CD4-positive, alpha-beta T cell treated with Interferon alpha-2 for 1 hour (primary cell): ENCODE measurements at places on chromosomes 2 and 18.
A peak's percentile ranks its signal among the peaks of the same experiment; 100 is the strongest.

DNA sequence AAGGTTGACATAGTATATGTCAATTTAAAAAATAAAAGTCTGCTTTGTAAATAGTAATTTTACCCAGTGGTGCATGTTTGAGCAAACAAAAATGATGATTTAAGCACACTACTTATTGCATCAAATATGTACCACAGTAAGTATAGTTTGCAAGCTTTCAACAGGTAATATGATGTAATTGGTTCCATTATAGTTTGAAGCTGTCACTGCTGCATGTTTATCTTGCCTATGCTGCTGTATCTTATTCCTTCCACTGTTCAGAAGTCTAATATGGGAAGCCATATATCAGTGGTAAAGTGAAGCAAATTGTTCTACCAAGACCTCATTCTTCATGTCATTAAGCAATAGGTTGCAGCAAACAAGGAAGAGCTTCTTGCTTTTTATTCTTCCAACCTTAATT is 78.6 kb upstream of the CSRNP3 start:
- DNase-seq: no peak

- DNase-seq: peak; percentile 61
These were observed 422.1 kb downstream of the PARD3B start for GRCh38 chr2:204967199-204967960.

DNA sequence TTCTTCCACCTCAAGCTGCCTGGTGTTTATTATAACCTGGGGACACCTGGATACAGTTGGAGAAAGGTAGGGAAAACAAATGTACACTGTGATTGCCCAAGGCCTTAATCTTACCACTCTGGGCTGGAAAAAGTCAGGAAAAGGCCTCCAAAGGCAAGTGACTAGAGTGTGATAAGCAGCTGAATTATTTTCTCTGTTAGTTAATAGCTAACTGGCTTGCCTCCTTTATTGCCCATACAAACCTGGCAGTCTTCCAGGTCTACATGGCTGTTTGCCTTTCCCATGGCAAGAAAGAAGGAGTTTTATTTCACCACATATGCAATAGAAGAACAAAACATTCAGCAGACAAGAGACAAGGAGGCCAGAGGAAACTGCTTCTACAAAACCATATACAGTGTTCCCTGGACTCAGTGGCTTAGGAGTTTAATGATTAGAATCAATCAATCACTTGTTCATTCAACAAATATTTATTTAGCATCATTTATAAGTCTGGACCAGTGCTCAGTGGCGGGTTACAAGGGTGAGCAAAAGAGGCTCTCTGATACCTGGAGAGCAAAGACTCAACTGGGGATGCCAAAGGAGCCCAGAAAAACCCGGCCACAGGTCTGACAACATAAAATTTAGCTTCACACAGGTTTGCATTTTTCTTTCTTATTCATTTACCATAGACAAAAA is 27.5 kb upstream of the SUCLG1 start:
- DNase-seq: no peak

DNA sequence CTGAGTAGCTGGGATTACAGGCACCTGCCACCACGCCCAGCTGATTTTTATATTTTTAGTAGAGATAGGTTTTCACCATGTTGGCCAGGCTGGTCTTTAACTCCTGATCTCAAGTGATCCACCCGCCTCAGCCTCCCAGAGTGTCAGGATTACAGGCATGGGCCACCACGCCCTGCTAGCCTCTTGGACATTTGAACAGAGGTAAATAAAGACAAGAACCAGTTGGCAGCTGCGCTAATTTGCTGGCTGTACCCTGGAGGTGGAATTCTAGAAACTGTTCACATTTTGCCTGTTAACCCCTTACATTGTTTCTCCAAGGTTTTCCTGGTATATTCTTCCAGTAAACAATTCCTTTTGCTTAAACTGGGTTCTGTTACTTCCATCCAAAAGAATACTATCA is 132.9 kb downstream of the CDH2 start:
- DNase-seq: no peak

DNA sequence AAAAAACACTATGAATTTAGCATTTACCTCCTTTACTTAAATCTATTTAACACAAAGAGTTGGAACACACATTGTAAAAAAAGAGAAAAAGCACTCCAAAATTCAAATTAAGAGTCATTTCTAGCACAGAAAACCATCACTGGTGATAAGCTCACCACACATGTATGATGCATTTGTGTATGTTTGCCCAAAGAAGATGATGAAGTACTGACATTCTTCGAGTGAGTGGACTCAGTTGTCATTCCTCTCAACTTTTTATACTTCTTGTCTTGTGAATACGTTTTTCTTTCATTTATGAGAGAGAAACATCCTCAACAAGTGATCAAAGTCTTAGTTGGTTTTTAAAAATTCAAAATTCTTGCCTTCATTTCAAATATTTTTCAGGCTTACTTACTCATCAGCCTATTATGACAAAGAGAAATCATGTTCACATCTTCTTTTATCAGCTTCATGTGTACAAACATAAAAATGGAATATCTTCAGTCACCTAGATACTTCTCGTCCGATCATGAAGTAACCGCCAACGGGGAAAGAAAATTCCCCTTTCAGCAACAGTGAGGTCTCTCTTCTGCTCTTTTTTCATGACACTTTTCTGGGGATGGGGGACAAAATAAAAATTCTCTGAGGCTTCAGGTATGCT is 1.5 kb downstream of the DSEL start:
- DNase-seq: no peak
